ENCODE measurements at places on chromosomes 11 and 22.

DNA sequence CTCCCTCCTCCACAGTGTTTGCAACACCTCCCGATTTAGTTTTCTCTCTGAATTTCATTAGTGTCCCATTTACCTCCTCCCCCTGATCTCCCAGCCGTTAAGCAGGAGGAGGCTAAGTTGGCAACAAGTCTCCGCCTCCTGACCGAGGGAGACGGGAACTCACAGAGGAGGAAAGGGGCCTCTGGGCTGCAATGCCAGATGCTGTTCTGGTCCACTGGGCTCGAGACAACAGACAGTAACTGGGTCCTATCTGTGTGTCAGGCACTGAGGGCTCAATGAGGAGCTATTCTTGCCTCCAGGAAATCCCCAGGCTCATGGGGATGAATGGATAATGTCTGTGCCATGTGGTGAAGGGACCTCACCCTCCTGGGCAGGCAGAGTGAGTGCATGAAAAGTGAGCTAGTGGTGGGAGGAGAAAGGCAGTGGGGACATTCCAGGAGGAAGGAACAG is 228.1 kb downstream of the TENM4 start:
- no peak for DNase-seq

- no peak for DNase-seq
Observed at GRCh38 chr11:6297831-6298230, 22.5 kb downstream of the CAVIN3 start.

DNA sequence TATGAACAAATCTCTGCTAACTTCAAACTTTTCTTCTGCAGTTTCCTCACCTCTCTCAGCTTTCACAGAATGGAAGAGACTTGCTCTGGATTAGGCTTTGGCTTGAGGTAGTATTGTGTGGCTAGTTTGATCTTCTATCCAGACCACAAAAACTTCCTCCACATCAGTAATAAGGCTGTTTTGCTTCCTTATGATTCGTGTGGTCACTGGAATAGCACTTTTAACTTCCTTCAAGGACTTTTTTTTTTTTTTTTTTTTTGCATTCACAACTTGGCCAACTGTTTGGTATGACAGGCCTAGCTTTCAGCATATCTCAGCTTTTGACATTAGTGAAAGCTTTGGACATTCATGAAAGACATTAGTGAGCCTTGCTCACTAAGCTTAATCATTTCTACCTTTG is 47.5 kb upstream of the LRRC55 start:
- no peak for DNase-seq

GRCh38 chr22:39900306-39901227 is at the start of gene GRAP2:
Gene GRAP2, plus strand, starts transcription at chr22:39901084. Its CDS starts 46,023 bp downstream, at chr22:39947107.
- no peak for DNase-seq

- DNase-seq: no peak
Observed at GRCh38 chr11:61775106-61775505, 17.3 kb downstream of the TMEM258 start.
